ENCODE measurements at places on chromosomes 2 and 18. TPM values are rescaled to one million over a fixed set of nuclear protein-coding genes. Genes with fewer than 3 reads are reported as not detected.

DNA sequence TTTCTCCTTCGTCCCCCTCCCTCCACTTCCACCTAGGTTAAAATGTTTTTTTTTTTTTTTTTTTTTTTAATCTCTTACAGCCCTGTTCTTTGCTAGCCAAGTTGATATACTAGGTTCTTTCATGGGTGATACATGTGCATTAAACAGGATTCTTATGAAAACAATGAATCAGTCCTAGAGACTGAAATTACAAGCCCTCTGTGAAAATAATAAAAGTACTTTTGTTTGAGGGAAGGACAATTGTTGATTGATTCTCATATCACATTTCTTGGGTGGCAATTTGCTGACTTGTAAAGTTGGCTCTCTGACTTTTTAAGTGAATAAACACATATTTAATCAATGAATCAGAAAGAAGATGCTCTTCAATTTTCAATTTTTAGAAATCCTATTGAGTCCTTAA lies 639.9 kb downstream of the LRP1B start:
- no peak for DNase-seq

DNA sequence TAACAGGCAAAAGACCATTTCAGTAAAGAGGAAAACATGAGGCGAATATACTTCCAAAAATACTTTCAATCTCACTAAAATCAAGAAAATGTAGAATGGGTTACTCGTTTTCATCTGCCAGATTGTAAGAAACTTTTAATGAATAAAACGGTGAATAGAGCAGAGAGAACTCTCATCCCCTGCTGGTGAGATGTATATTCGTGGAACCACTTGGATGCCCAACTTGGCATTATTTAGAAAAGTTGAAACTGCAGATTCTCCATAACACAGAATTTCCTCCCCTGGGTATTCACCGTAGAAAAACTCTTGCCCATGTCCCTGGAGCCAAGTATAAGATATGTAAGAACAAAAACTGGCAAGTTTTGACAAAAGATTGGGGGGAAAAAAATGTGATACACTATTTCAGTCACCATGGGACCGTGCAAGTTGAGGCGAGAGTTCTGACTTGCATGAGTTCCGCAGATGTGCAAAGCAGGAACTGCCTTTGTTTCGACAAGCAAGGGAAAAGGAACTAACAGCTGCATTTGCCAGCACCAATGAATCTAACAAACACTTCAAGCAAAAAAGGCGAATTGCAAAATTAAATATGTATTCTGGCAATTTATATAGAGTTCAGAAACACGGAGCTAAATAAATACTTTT lies 14.8 kb downstream of the TIMM21 start:
- DNase-seq: no peak

GRCh38 chr18:51091270-51091669 lies 61.3 kb downstream of the SMAD4 start:
- no peak for DNase-seq

- DNase-seq: no peak
These were observed 303.7 kb downstream of the PTGR3 start for GRCh38 chr18:74905247-74905646.

- DNase-seq: no peak
These were observed 23.8 kb downstream of the CD28 start for GRCh38 chr2:203730076-203730729.

DNA sequence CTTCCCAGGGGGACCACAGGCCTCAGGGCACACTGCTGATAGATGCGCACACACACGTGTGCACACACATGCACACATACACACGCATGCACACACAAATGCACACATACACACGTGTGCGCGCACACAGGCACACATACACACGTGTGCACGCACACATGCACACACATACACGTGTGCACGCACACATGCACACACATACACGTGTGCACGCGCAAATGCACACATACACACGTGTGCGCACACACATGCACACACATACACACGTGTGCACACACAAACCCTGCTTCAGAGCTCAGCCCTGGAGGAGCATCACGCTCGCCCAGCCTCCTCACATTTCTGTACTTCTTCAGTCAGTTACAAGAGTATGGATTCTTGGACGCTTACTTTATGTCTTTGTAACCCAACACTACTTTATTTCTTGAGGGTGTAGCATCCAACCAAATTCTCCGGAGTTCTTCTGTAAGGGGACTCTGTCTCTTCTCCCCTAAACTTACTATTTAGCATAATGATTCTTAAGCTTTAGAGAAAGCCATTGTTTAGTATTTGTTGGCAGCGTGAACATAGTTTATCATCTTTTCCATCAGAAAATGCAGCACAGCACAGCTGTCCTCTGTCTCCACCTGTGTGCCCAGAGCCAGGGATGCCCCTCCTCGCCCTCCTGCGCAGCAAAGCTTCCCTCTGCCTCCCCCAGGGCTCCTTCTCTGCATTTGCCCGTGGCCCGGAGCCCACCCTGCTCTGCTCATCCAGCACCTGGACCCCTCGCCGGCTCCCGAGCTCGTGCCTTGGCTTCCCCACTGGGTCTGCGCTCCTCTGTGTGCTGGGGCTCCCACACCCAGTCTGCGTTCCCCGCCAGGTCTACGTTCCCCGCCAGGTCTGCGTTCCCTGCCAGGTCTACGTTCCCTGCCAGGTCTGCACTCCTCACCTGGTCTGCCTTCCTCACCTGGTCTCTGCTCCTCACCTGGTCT lies 74.4 kb upstream of the CTDP1 start:
- no peak for DNase-seq

DNA sequence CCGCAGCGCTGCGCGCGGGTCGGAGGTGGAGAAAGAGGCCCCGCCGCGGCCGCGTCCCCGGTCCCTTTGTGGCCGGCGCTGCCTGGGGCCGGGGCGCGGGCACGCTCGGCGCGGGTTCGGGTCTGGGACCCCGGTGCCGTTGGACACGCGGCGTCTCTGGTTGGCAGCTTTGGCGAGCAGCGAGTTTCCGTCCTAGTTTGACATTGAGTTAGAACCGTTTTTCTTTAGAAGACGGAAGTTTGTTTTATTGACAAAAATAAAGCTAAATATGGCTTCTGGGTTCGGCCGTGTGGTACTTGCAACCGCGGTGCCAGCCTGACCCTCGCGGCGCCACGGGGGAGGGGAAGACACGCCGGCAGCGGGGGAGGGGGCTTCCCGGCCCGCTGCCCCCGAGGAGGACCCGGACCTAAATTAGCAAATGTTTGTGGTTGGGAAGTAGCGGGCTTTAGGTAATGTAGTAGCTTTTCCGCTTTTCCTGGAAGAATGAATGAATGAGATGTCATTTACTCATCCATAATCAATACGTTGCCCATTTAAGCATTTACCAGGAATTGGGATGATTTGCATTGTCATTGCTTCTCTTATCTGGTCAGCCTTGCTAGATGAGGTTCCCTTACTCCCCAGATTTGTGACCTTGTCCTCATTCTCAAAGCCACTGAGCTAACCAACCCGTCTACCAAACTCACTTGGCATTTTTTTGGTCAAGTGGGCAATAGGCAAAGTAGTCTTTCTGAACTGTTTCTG lies 530 bp downstream of the GALNT1 start:
- DNase-seq: no peak

DNA sequence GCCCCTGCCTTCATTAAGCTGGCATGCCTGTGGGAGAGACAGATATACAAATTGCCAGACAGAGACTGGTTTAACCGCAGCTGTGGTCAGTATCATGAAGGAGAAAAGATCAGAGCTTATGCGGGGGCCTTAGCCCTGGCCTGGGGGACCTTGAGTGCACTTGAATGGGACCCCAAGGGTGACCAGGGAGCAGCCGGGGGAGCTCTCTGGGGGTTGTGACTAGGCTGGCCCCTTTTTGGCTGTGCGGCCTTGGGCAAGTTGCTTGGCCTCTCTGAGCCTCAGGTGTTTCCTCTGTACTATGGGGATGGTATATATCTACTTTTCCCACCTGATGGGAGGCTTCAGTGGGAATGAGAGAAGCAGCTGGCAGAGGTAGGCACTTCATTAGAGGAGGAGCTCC lies 35.7 kb downstream of the INHBB start:
- no peak for DNase-seq

GRCh38 chr2:168365094-168365621 lies 90.9 kb upstream of the CERS6 start:
- DNase-seq: no peak

DNA sequence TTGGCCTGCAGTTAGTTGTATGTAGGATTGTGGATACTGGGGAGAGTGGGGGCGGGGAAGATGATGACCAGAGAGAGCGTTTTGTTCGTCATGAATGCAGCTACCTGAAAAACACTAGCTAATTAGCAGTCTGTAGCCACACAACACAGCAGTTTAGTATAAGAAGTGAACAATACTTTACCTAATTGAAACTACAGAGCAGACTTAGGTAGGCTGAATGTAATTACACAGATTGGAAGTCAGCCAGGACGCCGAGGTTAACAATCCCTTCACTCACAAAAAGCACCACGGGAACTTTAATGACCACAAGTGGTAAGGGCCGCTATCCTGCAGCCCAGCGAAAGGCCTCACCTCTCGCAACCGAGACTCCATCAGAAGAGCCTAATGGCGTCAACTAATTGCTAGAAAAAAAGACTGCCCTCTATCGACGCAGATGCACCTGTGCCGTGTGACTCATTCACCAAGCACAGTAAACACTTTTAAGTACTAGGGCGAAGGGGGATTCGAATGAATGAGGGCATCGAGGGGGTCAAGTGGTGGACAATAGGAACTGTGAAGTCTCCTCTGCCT lies 591.0 kb downstream of the ARHGAP15 start:
- no peak for DNase-seq

- no peak for DNase-seq
These were observed 48.1 kb upstream of the HPCAL1 start for GRCh38 chr2:10254373-10255188.

GRCh38 chr2:44713170-44713569 lies 228.3 kb upstream of the SIX3 start:
- DNase-seq: no peak

DNA sequence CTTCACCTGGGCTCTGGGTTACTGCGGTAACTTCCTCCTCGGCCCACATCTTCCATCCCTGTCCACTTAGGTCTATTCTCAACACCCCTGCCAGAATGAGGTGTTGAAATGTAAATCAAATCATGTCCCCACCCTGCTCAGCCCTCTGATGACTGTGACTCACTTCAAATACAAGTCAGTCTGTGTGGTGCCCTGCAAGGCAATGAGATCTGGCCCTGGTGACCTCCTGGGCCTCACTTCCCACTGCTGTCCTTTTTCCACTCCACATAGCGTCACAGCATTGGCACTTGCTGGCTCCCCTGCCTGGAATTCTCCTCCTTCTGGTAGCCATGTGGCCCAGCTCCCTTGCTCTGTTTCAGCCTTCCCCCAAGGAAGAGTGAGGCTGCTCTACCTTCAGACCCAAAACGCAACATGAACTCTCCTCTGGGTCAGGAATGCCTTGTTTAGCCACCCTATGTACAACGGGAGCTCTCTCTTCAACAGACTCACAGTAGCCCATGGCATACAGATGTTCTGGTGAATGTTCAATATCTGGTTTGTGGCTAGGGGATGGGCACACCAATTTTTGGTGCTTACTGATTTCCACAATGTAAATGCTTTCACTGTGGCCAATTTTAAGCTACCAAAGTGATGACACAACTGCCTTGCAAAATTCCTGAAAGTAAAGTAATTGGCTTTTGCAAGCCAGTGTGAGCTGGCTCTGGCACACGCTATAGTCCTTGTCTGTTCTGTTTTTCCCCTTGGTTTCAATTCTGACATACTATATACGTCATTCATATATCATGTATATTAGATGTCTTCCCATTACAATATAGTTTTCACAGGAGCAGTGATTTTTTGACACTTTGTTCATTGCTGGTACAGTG lies 550.3 kb upstream of the HS6ST1 start:
- no peak for DNase-seq

- no peak for DNase-seq
These were observed 385.4 kb upstream of the TMEFF2 start for GRCh38 chr2:192579965-192580700.

- DNase-seq: no peak
These were observed 46.7 kb downstream of the METTL8 start for GRCh38 chr2:171387052-171387451.

DNA sequence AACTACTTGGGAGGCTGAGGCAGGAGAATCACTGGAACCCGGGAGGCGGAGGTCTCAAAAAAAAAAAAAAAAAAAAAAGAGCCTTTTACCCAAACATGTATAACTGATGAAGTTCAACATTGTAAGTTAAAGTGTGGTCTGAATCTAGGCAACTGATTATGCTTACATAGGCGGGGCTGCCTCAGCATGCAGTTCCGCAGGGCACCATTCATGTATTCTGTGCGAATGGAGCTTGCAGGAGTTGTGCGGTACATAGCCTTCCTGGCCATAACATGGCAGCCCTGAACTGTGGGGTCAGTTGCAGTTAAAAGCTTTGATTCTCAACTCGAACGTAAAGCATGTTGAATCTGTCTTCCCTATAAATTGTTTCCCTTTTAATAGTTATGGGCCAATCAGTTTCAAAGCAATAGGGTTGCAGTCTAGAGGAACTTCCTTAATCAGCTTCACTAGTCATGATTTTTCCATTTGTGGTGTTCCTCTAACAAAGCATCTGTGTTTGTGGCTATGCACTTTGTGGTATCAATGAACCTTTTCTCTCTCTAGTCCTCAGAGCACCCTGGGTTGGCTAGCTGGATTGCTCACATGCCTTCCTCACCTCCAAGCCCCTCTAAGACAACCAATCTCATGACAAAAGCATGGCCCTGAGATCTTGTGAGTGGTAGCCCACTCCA lies 30.6 kb upstream of the CEP68 start:
- no peak for DNase-seq

GRCh38 chr18:76457957-76458356 lies 37.1 kb downstream of the ZNF516 start:
- no peak for DNase-seq

DNA sequence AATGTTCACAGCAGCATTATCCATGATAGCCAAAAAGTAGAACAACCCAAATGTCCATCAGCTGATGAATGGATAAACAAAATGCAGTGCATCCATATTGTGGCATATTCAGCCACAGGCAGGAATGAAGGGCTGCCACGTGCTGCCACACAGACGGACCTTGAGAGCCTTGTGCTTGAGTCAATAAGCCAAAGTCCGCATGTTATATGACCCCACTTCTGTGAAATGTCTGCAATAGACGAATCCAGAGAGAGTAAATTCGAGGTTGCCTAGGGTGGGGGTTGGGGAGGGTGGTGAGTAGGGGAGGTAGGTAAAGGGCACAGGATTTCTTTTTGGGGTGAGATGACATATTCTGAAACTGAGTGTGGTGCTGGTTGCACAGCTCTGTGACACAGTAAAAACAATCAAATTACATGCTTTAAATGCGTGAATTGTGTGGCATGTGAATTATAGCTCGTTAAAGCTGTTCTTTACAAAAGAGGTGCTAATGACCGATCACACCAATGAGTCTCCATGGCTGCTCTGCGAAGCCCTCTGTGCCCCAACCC lies 38.9 kb upstream of the LDLRAD4 start:
- no peak for DNase-seq

DNA sequence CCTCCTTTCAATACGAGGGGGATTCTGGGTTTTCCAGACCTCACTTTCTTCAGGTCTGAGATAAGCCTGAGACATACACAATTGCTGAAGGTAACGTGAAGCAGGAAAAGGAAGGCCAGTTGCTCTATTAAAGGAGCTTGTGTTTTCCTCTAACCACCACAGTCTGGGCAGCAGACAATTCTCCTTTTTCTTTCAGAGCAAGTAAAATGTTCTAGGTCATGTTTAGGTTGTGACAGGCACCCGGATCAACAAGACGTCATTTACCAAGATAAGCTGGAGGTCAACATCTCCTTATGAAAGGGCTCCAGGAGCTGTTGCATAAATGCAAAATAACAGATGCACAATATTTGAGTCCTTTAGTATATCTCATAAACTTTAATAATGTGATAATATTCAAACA lies 148.1 kb downstream of the SLC8A1 start:
- no peak for DNase-seq

EML6 gene
- 1.2 TPM for total RNA-seq

PLGLB1 gene
- total RNA-seq: not detected

C2orf80 gene
- not detected for total RNA-seq

FOXI3 gene
- not detected for total RNA-seq

CCDC148 gene
- not detected for total RNA-seq

PRKAG3 gene
- not detected for total RNA-seq

UGT1A10 gene
- total RNA-seq: 45.0 TPM

Measured in esophagus squamous epithelium (tissue), 5 donors.